SIG-M5 (cell line): ENCODE measurements at places on chromosomes 2 and 18.

- DNase-seq: no peak
Measured at GRCh38 chr18:33181016-33181415, 259.5 kb downstream of the CCDC178 start.

GRCh38 chr2:190984595-190984994, 29.4 kb downstream of the STAT1 start:
- DNase-seq: no peak

DNA sequence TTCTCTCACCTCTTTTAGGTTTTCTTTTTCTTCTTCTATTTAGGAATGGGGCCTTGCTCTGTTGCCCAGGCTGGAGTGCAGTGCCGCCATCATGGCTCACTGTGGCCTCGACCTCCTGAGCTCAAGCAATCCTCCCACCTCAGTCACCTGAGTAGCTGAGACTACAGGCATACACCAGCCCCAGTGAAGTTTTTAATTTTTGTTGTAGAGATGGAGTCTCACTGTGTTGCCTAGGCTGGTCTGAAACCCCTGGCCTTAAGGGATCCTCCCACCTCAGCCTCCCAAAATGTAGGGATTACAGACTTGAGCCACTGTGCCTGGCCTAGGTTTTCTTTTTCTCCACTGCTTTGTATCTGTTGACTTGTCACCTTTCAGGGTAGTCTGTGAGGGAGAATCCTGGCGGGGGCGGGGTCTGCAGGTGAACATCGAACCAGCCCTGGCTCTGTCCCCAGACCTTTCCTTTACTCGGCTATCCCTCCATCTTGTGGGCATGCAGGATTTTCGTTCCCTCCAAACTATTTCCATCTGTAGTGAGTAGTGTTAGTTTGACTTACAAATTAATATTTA, 21.7 kb downstream of the NCK2 start:
- DNase-seq: no peak

DNA sequence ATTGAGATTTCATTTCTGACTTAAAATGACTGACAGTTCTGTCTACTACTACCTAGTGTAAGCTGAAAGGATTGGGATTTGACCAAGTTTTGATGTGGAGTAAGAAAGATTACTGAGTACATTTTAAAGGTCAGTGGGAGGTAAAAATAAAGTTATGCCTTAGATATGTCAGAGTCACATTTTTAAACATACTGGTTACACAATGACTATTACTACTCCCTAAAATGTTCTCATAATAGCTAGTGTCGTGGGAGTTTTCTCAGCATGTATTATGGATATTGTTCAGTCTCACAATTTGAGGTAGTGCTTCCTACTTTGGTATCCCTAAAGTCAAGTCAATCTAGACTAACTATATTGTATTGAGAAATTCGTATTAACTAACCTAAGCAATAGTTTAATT, 1092.5 kb downstream of the LRP1B start:
- DNase-seq: no peak

- DNase-seq: no peak
Measured at GRCh38 chr18:34809451-34810072, 99.5 kb downstream of the DTNA start.

GRCh38 chr2:128326346-128326745, 7.7 kb upstream of the HS6ST1 start:
- DNase-seq: no peak

- no peak for DNase-seq
Measured at GRCh38 chr2:68438455-68439303, 28.4 kb downstream of the FBXO48 start.

DNA sequence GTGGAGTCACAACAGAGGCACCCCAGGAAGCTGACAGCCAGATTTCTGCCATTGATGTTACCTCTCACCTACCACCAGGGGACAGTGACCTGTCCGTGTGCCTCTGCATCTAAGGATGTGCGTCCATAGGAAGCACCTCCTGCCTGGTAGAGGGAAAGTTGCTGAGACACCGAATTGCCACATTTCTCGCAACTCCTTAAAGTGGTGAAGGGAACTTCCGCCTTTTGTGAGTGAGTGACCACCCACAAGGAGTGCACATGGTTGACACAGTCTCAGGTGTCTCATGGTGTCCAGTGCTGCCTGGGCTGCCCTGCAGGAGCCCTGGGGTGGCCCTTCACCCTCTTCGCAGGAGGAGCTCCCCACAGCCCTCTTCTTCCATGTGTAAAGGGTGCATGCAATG, 201.8 kb downstream of the GBX2 start:
- DNase-seq: no peak

GRCh38 chr2:203802342-203803052, 65.1 kb upstream of the CTLA4 start:
- DNase-seq: no peak

DNA sequence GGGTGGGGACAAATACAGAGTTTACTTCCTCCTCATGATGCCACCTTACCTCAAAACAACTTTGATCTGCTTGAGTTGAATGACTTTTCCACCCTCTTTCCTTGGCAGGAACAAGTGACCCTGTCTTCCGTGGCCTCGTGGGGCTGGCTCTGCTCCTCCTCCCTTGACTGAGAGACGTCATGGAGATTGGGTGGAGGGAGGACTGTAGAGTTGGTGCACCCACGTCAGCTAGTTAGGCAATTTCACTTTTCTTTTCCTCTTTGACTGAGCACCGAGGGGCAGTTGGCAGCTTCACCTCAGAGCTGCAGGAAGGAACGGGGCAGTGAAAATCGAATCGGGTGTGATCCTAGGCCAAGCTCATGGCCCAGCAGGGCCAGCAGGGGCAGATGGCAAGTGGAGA, at the start of gene SP140:
Gene SP140, plus strand, starts transcription at position 251 of the 400 bp plus-strand sequence. Its CDS starts 109 bp downstream, at position 360.
- DNase-seq: no peak

DNA sequence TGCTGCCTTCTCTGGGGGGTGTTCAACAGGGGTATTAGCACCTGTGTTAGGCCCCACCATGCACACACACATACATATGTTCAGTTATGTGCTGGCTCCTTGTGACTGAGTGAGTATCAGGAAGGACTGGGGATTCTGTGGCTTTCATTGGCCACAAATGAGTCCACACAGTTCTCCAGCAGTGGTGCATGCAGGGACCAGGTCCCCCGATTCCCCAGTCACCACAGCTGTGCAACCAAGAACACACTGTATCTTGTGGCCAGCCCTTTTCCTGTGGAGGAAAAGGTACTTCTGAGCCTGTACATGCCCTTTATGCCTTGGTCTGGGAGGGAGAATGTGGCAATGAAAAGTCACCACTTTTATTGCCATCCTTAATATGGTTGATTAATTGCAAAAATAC, 74.9 kb upstream of the KLF7 start:
- DNase-seq: no peak

DNA sequence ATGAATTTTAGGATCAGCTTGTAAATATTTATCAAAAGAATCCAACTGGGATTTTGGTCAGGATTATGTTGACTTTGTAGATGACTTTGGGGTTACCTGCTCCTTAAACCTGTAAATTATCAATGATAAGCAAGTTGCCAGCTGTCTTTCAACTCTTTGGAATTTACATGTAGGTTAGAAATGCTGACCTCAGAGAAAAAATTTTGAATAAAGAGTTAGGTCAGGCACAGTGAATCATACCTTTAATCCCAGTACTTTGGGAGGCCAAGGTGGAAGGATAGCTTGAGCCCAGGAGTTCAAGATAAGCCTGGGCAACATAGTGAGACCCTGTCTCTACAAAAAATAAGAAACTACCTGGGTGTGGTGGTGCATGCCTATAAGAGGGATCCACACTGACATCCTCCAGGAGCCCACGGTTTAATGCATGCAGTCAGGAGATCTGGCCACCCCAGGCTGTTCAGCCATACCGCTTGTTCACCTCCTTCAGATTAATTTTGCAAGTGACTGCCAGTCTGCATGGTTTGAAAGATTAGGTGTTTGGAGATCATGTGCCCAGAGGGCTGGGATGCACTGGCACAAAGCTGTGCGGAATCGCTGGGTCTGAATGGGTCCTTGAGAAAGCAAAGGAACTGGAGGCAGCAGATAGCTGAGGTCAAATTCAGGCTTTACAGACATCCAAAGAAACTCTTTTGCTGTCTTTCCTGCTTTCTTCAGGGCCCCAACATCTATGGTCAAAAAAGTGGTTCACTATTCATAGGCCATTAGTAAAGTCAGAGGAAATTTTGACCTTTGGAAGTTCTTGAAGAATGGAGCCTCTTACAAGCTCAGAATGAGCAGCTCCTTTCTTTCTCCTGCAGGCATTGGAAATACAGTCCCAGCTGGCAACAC, 83.4 kb upstream of the TXNDC2 start:
- no peak for DNase-seq

DNA sequence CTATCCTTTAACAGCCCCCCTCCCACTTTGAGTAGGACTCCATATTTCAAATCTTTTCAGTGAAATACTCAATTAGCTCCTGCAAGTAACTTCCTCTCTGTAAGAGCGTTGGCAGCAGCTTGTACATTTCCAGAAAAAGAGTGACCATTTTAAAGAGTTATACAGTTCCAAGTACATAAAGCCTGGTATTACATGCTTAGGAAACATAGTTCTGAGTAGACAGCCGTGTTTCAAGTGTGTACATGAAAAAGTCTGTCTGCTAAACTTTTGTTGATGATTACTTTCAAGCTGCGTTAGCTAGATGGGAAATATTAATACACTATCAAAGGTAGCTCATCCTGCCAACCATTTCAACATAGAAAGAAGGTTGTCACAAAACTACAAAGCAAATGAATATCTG, 112.8 kb downstream of the ZNF521 start:
- DNase-seq: no peak

DNA sequence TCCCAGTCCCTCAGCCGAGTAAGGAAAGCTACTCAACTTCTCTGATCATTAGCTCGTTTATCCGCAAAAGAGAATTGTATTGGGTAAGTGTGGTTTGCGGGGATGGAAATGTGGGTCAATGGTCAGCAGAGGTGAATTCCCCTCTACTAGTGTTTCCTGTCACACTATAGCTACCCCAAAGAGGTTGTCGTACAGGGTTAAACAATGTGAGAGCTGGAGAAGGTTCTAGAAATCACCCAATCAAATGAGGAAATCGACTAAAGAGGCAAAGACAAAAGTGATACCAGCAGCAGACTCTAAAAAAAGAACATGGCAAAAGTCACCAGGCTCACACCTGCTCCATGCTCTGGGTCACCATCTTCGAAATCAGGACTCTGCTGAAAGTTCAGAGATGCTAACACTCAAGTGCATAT, 144.7 kb upstream of the ITGA4 start:
- DNase-seq: no peak

- no peak for DNase-seq
Measured at GRCh38 chr2:112807233-112807807, 23.0 kb upstream of the IL1A start.

DNA sequence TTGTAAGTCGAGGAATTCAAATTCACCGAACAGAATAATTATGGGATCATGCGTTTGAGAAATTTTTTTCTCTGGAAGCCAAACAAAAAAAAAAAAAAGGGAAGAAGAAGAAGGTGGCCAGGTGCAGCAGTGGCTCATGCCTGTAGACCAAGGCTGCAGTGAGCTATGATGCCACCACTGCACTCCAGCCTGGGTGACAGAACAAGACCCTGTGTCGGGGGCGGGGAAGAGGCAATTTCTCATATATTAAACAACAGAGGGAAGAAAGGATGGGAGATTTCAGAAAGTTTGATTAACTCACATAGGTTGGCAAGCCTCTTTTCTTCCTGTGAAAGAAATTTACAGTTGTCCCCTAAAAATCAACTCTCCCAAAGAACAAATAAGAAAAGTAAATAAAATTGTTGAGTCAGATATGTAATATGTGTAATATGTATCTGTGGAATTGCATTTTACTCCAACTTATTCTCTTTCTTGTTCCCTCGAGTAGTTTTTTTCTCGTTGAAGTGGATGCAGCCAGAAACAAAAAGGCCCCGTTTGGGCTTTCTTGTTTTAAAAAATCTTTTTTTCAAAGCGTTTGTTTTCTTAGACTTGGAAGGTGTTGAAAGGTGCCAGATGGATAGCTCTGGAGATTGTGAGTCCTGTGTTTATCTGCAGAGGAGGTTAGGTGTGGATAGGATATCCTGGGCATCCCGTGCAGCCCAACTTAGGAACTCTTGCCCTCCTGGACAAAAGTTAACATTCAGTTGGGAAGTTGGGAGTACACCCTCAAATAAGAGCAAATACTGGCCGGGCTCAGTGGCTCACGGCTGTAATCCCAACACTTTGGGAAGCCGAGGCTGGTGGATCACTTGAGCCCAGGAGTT, 25.4 kb upstream of the FMNL2 start:
- no peak for DNase-seq

DNA sequence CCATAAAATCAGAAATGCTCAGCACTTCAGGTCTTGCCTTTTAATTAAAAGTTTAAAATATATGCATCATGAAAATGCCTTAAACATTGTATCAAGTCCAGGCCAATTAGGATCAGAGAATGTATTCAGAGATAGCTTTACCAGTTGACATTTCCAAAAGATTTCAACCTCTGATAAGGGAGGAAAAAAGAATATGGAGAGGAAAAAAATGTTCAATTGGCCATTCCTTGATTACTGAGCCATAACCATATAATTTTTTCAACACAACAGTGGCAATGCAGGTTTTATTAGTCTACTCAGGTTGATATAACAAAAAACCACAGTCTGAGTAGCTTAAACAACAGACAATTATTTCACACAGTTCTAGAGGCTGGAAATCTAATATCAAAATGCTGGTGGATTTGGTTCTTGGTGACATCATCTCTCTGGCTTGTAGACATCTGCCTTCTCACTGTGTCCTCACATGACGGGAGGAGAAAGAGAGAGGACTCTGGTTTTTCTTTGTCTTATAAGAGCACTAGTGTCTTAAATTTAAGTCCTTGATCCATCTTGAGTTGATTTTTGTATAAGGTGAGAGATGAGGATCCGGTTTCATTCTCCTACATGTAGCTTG, 111.9 kb downstream of the IRS1 start:
- no peak for DNase-seq

DNA sequence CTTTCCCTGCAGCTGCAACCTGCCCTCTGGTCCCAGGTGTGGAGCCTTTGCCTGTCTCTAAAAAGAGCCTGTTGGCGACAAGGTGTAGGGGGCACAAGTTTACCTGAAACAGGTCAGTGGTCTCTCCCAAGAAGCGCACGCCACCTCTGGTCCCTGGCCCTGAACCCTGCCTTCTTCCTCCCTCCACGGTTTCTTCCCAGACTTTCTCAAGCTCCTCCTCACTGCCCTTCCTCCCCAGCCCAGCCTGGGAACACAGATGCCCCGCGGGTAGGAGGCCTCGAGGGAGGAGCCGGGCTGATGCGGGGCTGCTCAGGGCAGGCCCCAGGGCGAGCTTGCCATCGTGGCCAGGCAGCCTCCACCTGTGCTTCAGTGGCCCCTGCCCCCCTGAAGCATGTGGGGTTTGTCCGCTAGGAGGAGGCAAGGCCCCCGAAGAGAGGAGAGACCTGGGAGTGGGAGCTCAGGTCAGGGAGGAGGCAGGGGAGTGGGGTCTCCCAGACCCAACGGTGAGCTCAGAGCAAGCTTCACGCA, 89.5 kb downstream of the SMAD7 start:
- no peak for DNase-seq
